ENCODE measurements at places on chromosomes 4 and X. TPM values are rescaled to one million over a fixed set of nuclear protein-coding genes. Genes with fewer than 3 reads are reported as not detected.
A peak's percentile ranks its signal among the peaks of the same experiment; 100 is the strongest.

RAB33A gene
- total RNA-seq, result 10.3 TPM

PHOX2B gene
- not detected for total RNA-seq

ARX gene
- not detected for total RNA-seq

ADAMTS3 gene
- total RNA-seq, result not detected

PDZD4 gene
- total RNA-seq, result not detected

PGM2 gene
- 30.4 TPM for total RNA-seq

KDR gene
- total RNA-seq, result not detected

DNA sequence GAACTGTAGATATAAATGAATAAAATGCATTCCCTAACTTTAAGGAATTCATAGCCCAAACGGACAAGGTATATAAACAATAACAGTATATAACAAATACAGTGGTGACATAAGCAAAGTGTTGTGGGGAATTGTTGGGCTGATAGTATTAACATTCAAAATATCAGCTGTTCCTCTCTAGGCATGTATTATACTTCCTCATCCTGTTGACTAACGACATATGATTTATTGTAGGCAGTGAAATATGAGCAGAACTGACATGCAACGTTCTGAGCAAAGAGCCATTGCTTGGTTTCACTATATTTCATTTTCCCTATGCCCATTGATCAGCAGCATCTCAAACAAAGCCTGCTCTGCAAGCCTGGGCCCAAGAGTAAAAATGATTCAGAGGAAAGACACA, 143.9 kb downstream of the PTCHD1 start:
- no peak for DNase-seq

DNA sequence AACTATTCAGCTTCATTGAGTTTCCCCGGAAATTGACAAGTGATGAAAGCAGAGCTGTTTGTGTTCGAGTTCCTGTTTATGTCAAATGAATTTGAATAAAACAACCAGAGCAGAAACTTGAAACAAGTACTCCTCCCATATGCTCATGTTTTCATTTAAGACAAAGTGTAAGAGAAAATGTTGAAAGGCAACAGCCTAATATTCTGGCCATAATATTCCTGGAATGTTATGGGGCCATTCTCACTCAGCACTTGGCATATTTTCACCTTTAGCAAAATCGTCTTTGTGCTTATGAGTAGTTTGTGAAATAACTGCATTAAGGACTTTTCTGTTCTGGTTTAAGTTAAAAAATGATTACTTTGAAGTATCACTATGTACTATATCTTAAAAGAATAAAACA, 276.0 kb upstream of the FAT1 start:
- no peak for DNase-seq

DNA sequence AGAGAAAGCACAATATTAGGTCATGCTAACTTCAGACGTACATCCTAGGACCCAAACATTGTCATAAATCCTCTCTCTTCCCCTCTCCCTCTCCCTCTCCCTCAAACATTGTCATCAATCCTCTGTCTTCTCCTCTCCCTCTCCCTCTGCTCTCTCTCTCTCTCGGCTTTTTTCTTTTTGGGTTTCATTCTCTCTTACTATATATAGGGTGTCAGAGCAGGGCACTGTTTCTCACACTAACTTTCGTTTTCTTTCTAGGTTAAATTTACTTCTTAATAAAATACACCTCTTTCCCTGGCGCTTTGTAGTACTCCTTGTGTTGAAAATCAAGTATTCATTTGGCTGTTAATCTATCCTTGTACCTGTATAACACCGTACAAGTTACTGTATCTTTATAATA, 37.0 kb upstream of the HERC5 start:
- DNase-seq, result no peak

DNA sequence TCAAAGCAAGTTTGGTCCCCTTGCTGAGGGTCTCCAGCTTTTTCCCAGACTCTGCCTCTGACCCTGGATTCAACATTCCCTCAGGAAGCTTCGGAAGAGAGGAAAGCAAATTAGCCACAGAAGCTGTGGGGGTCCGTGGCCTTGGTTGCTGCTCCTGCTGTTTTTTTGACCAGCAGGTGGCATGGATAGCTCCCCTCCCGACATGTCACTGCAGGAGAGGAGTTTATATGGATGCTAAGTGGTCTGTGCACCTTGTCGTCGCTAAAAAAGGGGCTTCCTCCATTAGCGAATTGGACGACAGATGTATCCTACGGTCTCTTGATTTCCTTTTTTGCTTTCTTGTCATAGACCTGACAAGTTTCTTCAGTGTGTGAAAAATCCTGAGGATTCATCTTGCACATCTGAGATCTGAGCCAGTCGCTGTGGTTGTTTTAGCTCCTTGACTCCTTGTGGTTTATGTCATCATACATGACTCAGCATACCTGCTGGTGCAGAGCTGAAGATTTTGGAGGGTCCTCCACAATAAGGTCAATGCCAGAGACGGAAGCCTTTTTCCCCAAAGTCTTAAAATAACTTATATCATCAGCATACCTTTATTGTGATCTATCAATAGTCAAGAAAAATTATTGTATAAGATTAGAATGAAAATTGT, 70.2 kb downstream of the CD38 start:
- DNase-seq, result no peak

- DNase-seq, result no peak
Measured at GRCh38 chr4:58477950-58478349, 1367.8 kb upstream of the IGFBP7 start.

DNA sequence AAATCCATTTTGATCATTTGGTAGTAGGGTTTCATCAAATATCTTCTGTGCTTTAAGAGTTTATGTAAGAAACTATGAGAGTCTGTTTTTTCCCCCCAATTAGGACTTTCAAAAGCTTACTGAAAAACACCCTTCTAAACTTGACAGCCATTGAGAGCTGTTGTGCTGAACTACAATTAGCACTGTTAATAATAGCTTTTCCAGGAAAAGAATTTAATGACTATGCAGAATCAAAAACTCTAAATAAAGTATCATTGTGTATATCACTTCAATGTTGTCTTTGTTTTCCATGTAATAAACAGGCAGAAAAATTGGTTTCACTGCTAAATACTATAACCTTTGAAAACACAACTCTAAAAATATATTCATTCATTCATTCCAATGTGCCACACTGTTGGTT, 121.4 kb upstream of the PDE5A start:
- DNase-seq, result no peak

DNA sequence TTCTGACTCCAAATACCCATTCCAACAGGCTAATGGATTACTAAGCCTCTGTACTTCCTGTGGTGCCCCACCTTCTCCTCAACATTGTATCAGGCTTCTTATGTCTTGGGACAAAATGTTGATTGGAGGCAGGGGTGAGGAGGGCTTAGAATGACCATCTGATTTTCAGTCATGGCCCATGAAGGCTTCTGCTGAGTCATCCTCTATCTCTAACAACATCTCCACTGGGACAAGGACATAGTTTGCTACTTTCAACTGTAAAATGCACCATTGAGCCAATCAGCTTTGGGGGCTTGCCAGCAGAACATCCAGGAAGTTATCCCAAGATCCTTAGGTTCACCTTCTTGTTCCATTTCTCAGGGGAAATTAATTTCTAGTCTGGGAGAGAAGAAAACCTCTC, 29.5 kb downstream of the MAGEB17 start:
- DNase-seq, result no peak

- DNase-seq, result no peak
Measured at GRCh38 chrX:7985568-7985967, 58.4 kb upstream of the PNPLA4 start.

- no peak for DNase-seq
Measured at GRCh38 chr4:26033389-26033788, 119.4 kb downstream of the SMIM20 start.

GRCh38 chr4:123744664-123745290, 348.2 kb downstream of the SPRY1 start:
- DNase-seq, result no peak

DNA sequence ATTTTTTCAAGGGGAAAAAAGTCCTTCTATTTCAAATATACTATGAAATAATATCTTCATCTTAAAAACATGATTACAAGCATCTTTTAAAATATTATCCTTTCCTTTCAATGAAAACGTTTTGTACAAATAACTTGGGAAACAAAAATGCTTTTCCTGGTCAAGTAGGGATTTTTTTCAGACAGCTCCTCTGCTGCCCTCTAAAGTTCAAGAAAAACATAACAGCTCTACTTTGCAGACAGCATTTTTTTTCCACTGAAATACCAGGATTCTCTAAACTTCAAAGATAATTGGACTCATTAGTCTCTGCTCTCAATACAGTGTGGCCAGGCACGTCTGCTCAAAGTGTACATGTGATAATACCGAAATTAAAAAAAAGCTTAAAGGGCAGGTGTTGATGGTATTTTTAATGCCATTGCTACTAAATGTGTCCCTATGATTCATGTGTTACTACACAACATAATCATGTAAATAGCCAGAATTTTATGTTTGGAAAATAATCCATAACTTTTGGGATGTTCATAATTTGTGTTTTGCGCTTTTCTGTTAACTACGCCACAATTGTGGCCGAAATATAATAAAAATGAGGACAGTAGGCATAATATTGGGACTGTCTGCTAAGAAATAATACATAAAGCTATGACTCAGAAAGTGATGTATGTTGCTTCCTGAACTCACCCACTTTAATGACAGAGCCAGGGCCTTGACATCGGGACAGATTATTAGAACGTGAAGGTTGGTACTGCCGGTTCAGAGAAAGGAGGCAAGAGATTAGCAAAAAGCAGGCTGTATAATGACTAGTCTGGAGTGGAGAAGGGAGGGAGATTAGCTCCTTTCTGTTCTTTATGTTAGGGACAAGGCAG, 478.9 kb downstream of the KCNIP4 start:
- peak; percentile 47 for DNase-seq

DNA sequence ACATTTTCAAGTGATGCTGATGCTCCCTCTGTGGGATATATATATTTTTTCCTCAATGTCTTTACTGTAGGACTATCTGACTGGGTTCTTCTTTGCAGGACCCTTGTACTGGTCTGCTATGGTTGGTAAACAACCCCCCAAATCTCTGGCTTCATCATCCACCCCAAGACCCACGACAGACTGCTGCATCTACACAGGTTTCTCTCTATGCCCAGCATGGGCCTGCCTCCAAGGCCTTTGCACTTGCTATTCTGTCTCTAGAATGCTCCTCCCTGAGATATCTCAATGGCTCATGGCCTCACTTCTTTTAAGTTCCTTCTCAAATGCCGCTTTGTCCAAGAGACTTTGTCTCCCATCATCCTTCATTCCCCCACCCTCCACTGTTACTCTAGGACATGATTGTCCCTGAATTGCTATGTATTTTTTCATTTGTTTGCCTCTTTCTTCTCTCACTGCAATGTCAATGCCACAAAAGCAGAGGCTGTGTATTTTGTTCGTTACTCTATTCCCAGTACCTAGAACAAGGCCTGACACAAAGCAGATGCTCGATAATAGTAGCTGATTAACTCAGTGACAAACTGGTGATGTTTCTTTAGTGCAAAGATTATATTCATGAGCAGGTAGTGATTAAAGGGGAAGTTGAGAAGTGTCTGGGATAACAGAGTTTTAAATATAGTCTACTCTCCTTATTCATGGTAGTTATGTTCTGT, 6.6 kb downstream of the EVC start:
- no peak for DNase-seq

GRCh38 chrX:39691724-39692123, 406.0 kb downstream of the BCOR start:
- no peak for DNase-seq

DNA sequence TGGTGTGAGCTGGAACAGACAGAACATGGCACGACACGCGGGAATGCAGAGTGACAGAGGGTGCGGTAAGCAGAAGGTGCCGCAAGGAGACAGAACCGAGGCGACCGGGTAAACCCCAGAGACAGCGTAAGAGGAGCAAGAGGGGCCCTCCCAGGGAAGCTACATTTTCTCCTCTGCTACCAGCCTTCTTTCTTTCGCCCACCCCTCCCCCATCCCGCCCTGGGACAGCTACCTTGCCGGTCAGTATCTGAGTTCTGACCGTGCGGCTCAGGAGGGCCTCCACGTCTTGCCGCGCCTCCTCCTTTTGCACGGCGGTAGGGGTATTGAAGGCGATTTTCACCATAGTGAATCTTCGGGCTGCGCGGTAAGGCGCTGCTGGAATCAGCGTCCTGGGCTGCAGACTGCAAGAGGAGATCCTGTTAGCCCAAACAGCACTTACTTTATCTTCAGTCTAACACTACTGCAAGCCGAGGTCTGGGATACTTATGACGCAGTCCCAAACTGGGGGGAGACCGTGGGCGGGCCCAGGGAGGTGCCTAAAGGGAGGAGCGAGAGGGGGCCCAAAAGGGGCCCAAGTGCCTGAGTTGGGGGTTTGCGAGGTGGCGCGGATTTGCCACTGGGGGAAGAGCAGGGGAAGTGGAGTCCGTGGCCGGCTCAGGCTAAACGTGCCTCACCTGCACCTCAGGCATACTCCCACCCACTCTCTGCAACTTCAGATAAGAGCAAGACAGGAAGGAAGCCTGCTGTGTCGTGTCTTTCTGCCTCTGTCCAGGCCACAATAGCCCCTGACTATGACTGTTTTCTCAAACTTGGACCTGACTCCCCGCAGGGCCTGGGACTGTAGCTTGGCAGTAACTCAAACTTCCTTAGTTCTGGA, at the start of gene ITM2A:
ITM2A (minus strand) TSS at position 462 of the 877 bp plus-strand sequence; CDS start at position 343, 119 bp downstream.
- DNase-seq, result no peak

- DNase-seq, result no peak
Measured at GRCh38 chrX:44253575-44253942, 89.9 kb downstream of the EFHC2 start.

GRCh38 chrX:129523079-129523911, at the start of gene SMARCA1:
Gene SMARCA1 (minus strand): TSS chrX:129523490. CDS start chrX:129523370, 120 bp downstream.
- no peak for DNase-seq

DNA sequence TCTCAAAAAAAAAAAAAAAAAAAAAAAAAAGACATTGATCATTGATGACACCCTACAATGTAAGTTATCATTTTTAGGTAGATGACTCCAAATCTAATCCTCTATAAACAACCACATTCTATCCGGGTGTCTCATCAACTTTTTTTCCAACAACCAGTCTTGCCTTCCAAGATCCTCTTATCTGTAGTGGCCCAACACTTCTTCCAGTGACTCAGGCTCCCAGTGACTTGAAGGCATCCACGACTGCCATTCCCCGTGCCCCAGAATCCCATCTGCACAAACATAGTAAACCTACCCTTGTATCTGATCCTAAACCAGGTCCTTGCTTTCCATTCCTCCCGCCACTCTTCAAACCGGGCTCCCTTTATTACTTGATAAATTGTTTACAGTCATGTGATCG, 15.6 kb upstream of the TSPAN5 start:
- no peak for DNase-seq

- DNase-seq, result no peak
Measured at GRCh38 chr4:182805321-182805720, 111.9 kb downstream of the DCTD start.

DNA sequence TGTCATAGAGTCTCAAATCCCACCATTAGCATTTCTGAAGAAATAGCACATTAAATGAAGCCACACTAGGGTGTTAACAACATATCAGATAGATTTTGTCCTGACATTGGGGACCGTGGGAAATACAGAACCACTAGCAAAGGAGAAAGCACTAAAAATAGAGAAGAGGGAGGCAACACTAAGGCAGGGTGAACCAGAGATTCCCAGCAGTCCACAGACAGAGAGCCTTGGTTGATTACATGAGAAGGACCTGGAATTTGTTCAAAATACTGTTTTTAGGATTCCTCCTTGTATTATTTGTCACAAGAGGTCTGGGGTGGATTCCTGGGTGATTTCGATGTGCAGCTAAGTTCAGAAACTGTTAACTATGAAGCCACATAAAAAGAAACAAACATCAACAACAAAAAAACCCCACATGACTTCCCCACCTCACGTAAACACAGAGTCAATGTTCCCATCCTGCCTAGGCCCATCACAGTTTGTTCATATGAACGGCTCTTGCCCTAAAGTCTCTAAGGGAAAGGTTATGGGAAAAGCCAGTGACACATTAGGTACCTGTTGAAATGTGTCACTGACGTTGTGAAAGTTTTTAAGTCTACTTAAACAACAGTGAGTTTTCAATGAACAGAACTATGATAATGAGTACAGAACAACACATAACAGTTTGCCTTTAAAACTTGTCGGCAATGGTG, 23.6 kb upstream of the GRSF1 start:
- DNase-seq, result no peak
